ENCODE measurements at places on chromosomes 7 and 10. TPM values are rescaled to one million over a fixed set of nuclear protein-coding genes. Genes with fewer than 3 reads are reported as not detected.

CFAP70 gene
- total RNA-seq = 3.4 TPM

GIMAP4 gene
- total RNA-seq = 29.3 TPM

GIMAP7 gene
- total RNA-seq = 21.4 TPM

NEURL1 gene
- 0.28 TPM for total RNA-seq

FAM237B gene
- not detected for total RNA-seq

- H3K36me3 ChIP-seq = no peaks in the 10 kb centered on the region
- no peak for DNase-seq
Measured at GRCh38 chr10:119233821-119234220, 26.4 kb downstream of the GRK5 start.

DNA sequence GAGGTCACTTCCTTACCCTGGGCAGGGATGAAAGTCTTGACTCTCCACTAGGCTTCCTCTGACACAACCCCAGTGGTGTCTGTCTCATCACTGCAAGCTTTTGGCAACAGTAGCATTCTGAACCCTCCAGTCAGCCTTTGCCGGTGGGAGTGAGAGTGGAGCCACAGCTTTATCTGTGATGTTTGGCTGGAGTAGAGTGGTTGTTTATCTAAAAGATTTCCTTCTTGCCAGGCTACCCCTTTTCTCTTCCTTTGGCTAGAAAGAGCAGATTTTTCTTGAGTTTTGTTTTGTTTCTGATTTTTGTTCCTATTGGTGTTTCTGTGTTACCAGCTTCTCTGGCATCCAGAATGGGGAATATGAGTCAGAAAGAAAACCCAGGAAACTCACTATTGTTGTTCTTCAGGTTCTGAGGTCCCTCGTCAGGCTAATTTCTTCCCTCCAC is 98.9 kb upstream of the KIF5B start:
- peak overlapping the region; percentile 84 for H3K27ac ChIP-seq
- no peak overlapping the region for H3K4me3 ChIP-seq
- DNase-seq = no peak
- H3K4me1 ChIP-seq = peaks cover 26% of the 10 kb centered on the region
- H3K36me3 ChIP-seq = no peaks in the 10 kb centered on the region
- H3K27me3 ChIP-seq = no peaks in the 10 kb centered on the region

DNA sequence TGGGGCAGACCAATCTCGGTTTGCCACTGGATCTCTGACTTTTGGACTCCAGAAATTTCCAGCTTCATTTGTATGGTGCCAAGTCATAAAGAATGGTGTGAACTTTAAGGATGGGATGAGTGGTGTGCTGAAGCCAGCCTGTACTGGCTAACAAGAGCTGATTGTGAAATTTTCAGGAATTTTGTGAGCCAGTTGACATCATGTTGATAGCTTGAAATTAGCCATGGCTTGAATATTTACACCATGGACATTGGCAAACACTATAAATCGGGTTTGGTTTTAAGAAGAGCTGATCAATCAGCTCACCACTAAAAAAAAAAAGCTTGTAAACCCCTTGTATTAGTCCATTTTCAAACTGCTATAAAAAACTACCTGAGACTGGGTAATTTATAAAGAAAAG is 14.1 kb upstream of the MYH16 start:
- no peaks in the 10 kb centered on the region for H3K36me3 ChIP-seq
- H3K27me3 ChIP-seq = no peaks in the 10 kb centered on the region
- H3K4me3 ChIP-seq = no peak overlapping the region
- peaks cover 6% of the 10 kb centered on the region for H3K4me1 ChIP-seq
- no peak for DNase-seq

DNA sequence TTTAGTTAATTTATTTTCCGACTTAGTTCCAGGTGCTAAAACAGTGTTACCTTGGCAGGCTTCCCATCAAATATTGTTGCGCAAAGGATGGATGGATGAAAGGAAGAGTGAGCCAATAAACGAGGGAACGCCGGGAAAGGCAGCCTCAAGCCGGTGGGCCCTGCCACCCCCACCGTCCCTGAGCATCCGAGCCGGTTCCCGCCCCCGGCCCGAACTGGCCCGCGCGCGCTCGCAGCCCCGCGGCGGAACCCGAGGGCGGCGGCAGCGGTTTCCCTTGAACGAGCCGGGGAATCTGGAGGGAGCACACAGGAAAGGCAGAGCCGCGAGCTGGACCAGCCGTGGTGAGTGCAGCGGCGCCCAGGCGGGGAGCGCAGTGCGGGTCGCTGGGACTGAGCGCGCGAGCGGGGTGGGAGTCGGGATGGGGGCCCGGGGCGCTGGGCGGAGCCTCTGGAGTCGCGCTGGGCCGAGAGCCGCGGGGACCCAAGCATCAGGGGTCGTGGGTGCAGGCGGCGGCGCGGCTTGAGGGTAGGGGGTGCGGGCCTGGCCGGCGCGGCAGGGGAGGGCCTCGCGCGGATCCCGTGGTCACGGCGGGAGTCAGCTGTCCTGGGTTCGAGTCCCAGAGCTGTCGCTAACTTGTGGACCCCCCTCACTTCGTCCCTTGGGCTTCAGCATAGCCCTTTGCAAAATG is at the start of gene AGK:
Gene AGK, plus strand, starts transcription at position 317 of the 688 bp plus-strand sequence. CDS start 4,057 bp downstream, outside the sequence.
- no peak for DNase-seq
- no peaks in the 10 kb centered on the region for H3K27me3 ChIP-seq
- peaks cover 4% of the 10 kb centered on the region for H3K36me3 ChIP-seq
- peaks cover 17% of the 10 kb centered on the region for H3K4me1 ChIP-seq

- H3K27me3 ChIP-seq = no peaks in the 10 kb centered on the region
- H3K27ac ChIP-seq = no peak overlapping the region
- DNase-seq = no peak
- no peaks in the 10 kb centered on the region for H3K4me1 ChIP-seq
- H3K36me3 ChIP-seq = no peaks in the 10 kb centered on the region
Measured at GRCh38 chr7:82393076-82393839, 50.3 kb downstream of the CACNA2D1 start.

GRCh38 chr7:95056901-95057300 is 149.5 kb downstream of the PPP1R9A start:
- H3K4me3 ChIP-seq = no peak overlapping the region
- no peak overlapping the region for H3K27ac ChIP-seq
- no peaks in the 10 kb centered on the region for H3K4me1 ChIP-seq
- no peak for DNase-seq
- H3K27me3 ChIP-seq = no peaks in the 10 kb centered on the region

- H3K27ac ChIP-seq = no peak overlapping the region
- no peaks in the 10 kb centered on the region for H3K4me1 ChIP-seq
- no peak overlapping the region for H3K4me3 ChIP-seq
- no peaks in the 10 kb centered on the region for H3K36me3 ChIP-seq
- H3K27me3 ChIP-seq = no peaks in the 10 kb centered on the region
- no peak for DNase-seq
Measured at GRCh38 chr10:76009531-76009930, 578.1 kb downstream of the LRMDA start.

DNA sequence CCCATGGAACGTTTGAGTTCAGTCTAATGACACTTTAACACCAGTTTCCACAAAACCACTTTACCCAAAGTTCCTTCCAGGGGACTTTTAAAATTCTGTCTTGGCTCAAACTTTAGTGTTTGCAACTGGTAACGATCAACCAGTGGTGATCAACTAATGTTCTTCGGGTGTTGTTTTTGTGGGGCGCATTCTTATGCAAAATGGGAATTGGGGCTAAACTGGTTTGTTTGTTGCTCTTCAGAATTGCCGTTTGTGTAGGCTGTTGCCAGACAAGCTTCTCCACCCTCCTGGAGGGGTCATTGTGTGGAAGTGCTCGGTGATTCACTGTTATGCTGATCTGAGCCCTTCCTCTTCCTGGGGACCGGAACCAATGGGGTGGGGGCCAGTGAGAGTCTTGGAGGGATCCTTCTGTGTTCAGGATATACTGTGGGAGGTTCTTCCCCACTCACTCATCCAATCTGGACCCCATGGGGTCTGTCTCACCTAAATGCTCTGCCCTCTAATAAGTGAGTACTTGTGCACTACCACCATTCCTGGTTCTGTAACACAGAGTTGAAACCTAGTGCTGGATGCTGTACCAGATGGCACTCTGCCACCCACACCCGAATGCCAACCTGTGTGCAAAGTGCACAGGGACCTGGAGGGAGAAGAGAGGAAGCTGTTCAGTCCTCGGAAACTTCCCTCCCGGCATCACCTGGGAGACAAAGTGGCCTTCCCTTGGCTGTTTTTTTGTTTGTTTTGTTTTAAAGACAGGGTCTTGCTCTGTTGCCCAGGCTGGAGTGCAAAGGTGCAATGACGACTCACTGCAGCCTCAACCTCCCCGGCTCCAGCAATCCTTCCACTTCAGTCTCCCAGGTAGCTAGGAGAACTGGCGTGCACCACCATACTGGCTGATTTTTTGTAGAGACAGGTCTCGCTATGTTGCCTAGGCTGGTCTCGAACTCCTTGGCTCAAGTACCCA is 2.1 kb downstream of the NFE2L3 start:
- peaks cover 23% of the 10 kb centered on the region for H3K4me1 ChIP-seq
- no peak overlapping the region for H3K27ac ChIP-seq
- DNase-seq = no peak

- no peaks in the 10 kb centered on the region for H3K27me3 ChIP-seq
- no peak overlapping the region for H3K27ac ChIP-seq
- H3K36me3 ChIP-seq = no peaks in the 10 kb centered on the region
- no peak overlapping the region for H3K4me3 ChIP-seq
- peaks cover 16% of the 10 kb centered on the region for H3K4me1 ChIP-seq
Measured at GRCh38 chr7:2405201-2405600, 1.8 kb downstream of the CHST12 start.

- H3K27ac ChIP-seq = no peak overlapping the region
- no peak for DNase-seq
- no peak overlapping the region for H3K4me3 ChIP-seq
Measured at GRCh38 chr10:102732661-102733060, 11.1 kb upstream of the WBP1L start.

DNA sequence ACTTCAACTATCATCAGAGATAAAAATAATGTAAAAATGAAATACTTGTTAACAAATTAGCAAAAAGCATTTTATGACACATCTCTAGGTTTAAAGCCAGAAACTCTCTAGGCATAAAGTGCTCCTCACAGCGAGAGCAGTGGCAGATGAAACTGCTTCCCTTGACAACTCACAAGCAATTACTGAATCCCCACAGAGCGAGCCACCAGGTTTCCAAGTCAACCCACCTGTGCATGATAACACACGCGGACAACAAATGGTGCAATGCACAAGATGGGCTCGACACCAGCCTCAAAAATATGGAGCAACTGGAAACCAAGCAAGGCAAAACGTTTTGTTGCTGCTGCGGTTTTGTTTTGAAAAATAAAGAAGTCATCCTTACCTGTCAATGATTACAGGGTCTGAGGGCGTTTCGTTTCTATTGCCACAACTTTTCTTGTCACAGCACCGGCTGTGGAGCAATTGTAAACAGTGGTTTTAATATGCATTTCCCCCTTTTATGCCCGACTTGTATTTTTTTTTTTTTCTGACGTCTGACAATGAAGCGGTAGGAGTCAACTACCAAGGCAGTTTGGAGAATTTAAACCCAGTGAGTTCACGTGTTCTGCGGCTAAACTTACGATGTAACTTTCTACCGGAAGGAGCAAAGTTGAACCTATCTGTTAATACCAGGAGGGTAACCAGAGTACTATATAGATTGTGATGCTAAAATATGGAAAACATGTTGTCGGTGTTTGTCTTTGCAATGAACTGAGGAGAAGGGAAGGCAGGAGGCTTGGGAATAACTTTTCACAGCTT is 7.0 kb downstream of the EBF3 start:
- H3K4me1 ChIP-seq = peaks cover 7% of the 10 kb centered on the region
- H3K36me3 ChIP-seq = no peaks in the 10 kb centered on the region
- H3K4me3 ChIP-seq = no peak overlapping the region
- H3K27ac ChIP-seq = no peak overlapping the region
- H3K27me3 ChIP-seq = peaks cover 12% of the 10 kb centered on the region

GRCh38 chr7:134640842-134641715 is 5.6 kb upstream of the BPGM start:
- no peaks in the 10 kb centered on the region for H3K27me3 ChIP-seq
- no peak for DNase-seq
- no peak overlapping the region for H3K27ac ChIP-seq
- H3K4me3 ChIP-seq = no peak overlapping the region

DNA sequence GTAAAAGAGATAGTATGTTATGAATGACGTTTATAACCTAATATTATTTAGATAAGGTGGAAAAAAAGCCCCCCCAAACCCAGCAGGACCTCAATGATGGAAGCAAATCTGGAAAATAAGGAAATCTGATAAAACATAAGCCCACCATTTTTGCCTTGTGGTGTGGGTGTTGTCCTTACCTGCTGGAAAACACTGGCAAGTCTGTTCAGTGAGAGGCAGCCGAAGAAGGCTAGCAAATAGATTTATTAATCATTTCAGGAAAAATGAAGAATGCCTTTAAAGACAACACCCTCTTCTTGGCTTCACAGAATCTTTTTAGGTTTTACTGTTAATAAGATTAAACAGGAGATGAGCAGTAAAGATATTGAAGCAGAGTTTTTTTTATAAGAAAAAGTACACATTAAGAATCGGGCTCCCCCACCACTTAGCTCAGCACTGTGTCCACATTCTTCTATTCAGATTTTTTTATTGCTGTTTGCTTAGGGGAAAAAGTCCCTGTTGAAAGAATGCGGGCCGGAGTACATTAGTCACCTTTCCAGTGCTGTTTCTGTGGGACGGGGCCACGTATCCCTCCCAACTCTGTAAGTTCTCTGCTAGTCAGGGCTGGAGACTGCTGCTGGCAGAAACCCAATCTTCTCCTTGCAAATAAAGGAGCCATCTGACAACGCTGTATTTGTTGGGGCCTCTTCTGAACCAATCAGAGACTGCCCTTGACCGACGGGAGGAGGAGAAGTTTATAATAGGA is 104.1 kb downstream of the EVX1 start:
- no peaks in the 10 kb centered on the region for H3K4me1 ChIP-seq
- H3K36me3 ChIP-seq = no peaks in the 10 kb centered on the region
- DNase-seq = no peak
- H3K27me3 ChIP-seq = no peaks in the 10 kb centered on the region
- H3K4me3 ChIP-seq = no peak overlapping the region

- no peaks in the 10 kb centered on the region for H3K36me3 ChIP-seq
- H3K27ac ChIP-seq = no peak overlapping the region
- peak overlapping the region; percentile 6 for H3K4me3 ChIP-seq
Measured at GRCh38 chr10:125034675-125035074, 92.8 kb downstream of the ZRANB1 start.

- peaks cover 21% of the 10 kb centered on the region for H3K4me1 ChIP-seq
- H3K4me3 ChIP-seq = no peak overlapping the region
- H3K36me3 ChIP-seq = peaks cover 8% of the 10 kb centered on the region
- no peaks in the 10 kb centered on the region for H3K27me3 ChIP-seq
- H3K27ac ChIP-seq = no peak overlapping the region
- no peak for DNase-seq
Measured at GRCh38 chr7:130139193-130139960, 65.8 kb downstream of the TMEM209 start.

GRCh38 chr10:34918776-34919315 is 103.8 kb upstream of the PARD3 start:
- H3K27ac ChIP-seq = no peak overlapping the region
- H3K36me3 ChIP-seq = no peaks in the 10 kb centered on the region
- H3K4me3 ChIP-seq = no peak overlapping the region
- H3K27me3 ChIP-seq = no peaks in the 10 kb centered on the region
- H3K4me1 ChIP-seq = no peaks in the 10 kb centered on the region
- no peak for DNase-seq

- DNase-seq = no peak
- H3K27me3 ChIP-seq = no peaks in the 10 kb centered on the region
- no peak overlapping the region for H3K4me3 ChIP-seq
- peak overlapping the region; percentile 74 for H3K27ac ChIP-seq
- peaks cover 40% of the 10 kb centered on the region for H3K4me1 ChIP-seq
- H3K36me3 ChIP-seq = no peaks in the 10 kb centered on the region
Measured at GRCh38 chr10:13853854-13854253, 267.1 kb downstream of the PRPF18 start.
